ENCODE measurements at places on chromosomes 7 and 10.

GRCh38 chr7:76358481-76359110 is at the start of gene YWHAG:
TSS of gene YWHAG (minus strand) at chr7:76358991. CDS start at chr7:76358808, 183 bp downstream.
- DNase-seq, result peak; percentile 95

DNA sequence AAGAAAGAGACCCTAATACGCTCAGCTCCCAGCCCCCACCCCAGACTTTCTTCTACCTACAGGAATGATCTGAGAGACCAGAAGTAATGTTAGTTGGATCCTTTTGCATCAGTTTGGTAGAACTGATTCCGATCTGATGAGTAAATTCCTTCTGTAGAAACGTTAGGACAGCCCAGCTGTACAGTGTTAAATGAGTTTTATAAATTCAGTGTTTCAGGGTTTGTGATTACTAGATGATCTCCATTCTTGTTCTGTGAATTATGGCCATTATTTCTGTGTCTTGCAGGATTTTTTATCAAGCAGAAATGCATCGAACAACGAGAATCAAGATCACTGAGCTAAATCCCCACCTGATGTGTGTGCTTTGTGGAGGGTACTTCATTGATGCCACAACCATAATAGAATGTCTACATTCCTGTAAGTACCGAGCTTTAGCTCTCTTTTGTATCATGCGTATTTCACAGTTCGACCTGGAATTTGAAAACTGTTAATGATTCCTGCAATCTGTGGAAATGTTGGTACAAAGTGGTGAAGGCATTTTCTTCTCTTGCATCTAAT is 5.3 kb downstream of the BMI1 start:
- no peak for DNase-seq

DNA sequence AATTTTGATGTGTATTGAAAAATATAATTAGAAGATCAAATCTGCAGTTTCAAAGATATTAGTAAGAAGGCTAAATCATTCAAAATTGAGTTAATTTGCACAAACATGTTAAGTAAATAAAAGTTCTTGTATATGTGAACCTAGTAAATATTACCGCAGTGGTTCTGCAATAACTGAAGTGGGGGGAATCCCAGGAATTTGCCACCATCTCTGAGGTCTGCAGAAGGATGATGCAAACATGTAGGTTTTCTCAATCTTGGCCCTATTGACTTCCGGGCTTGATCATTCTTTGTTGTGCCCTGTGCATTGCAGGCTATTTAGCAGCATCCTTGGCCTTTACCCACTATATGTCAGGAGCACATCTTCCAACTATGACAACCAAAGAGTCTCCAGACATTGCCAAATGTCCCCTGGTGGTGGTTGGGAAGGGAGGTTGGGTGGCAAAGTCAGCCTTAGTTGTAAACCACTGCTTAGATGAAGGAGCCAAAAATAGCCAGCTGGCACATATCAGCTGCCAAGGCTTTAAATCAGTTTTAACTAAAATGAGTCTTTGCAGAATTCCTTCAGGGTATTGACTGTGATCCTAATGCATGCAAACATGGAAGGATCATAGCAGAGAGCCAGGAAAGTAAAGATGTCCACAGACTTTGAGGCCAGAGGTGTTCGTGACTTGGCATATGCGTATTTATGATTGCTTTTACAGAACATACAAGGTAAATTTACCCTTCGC is 146.3 kb downstream of the TRIL start:
- DNase-seq, result no peak

GRCh38 chr10:69876286-69876685 is 74.6 kb downstream of the COL13A1 start:
- no peak for DNase-seq

DNA sequence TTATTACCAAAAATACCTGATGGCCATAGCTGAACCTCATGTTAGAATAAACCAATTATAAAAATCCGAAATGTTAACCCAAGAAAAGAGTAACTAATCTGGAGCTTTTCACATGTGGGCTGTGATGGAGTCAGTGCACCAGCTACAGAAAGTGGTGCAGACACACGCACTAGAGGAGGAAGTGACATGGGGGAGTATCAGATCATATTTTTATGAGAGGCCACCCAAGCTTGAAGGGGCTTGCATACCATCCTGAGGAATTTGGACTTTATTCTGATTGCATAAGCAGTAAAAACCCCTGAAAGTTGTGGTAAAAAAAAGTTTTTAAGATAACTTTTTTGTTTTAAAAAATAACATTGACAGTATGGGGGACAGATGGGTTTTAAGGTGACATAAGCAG is 1148.5 kb upstream of the CELF2 start:
- no peak for DNase-seq

DNA sequence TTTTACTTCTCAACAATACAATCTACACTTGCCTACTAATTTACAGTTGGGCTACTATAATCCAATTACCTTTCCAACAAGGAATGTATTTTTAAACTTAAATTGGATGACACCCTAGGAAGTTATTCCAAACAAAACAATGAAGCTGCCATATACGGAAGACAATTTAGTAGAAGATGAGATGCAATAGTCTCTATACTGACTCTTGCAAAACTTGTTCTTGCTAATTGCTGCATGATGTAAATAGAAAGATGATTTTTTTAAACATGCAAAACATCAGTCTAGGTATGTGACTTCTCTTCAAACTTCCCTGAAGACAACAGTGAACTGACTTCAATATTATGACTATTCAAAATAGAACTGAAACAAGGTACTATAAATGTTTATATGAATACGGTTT is 17.6 kb downstream of the NT5C3A start:
- no peak for DNase-seq

GRCh38 chr10:126062131-126063032 is 166.0 kb downstream of the FANK1 start:
- DNase-seq, result peak; percentile 31

DNA sequence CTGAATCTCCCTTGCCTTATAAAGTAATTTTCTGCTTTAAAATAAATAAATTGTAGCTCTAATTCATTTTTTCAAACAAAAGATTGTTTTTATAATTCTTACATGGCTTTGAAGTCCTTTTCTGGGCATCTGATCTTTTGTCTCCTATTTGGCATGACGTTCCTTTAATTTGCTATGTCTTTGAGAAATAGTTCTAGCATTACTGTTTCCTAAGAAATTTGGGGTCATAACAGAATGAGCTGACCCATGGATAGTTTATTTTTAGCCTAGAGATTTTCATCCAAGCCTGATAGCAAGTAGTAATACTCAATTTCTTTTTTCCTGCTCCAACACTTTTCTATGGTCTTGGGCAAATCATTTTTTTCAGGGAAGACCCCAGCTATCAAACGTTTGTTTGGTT is 31.4 kb downstream of the CCDC71L start:
- DNase-seq, result no peak

- DNase-seq, result no peak
These were observed 41.7 kb upstream of the ZMIZ2 start for GRCh38 chr7:44706788-44707557.

DNA sequence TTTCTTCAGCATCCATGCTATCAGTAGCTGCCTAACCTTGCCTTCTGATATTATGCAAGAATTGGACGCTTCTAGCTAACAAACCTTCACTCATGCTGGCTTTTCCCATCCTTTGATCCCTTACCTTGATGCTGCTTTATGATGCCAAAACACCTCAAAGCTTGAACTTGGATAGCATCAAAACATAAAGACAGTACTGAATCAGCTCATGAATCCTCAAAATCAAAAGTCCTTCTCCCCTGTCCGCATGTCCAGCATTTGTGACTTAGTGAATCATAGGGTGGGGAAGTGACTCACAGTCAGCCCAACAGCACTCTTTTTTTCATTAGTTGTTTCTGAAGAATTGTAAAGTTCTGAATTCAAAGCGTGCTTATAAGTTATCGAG is 89.5 kb upstream of the PIK3CG start:
- no peak for DNase-seq

- DNase-seq, result no peak
These were observed 298.1 kb downstream of the TCERG1L start for GRCh38 chr10:131013281-131013912.

GRCh38 chr7:29075606-29076005 is 70.7 kb downstream of the CPVL start:
- no peak for DNase-seq

DNA sequence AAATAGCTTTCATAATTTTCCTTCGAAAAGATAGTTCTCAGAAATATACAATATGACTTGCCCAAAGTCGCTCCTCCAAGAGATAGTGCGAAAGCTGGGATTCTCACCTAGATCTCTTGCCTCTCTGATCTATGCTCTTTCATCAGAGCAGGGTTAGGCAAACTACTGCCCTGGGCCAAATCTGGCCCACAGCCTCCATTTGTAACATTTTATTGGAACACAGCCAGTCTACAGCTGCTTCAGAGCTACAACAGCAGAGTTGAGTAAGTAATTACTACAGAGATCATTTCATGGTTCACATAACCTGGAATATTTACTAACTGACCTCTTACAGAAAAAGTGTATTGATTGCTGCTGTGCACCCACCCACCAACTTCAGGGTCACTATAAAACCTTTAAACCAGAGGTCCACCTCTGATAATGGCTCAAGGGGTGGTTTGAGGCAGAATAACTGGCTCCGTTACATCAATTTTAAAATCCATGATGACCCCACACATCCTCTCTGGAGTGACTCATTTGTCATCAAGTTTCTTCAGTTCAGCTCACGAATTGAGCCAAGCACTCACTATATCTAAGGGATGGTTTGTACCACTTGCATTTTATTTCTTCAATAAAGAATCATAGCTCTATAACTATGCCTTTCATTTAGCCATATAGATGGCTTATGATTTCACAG is 1019.0 kb downstream of the XPNPEP1 start:
- DNase-seq, result no peak

DNA sequence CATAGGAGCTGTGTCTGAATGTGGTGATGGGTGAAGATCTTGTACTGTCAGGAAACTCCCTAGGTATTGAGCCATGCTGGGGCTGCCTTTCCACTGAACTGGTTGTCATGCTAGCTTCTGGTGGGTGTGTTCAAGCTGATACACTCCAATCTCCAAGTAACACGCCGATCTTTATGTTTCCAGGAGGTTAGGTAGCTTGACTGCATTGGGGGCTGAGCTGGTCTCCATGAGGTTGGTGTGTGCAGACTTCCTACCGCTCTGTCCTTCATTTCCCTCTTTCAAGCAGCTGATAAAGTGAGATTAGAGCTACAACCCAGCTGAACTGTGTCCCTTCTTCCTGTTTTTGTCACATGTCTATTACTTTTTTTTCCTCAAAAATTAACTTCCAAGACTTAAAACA is 265.5 kb downstream of the ANKRD30A start:
- DNase-seq, result no peak

- DNase-seq, result no peak
These were observed 35.7 kb upstream of the SH2D4B start for GRCh38 chr10:80501913-80502521.

DNA sequence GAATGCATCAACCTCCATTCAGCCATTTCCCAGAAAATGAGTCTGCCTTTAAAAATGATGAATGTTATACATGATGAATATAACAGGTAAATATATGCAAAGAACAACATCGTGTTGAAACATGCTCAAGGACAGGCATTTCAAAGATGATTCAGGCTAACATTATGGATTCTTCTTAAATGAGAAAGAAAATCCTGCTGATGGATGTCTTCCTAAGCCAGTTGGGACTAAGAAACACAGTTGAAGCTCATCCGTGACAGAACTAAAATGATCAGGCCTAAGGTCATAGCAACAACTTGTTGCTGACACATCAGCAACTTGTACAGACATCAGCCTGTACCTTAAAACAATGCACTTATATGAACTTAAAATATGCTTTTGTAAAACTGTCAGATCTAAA is 267.9 kb downstream of the MAGI2 start:
- no peak for DNase-seq

- peak; percentile 30 for DNase-seq
These were observed 129.9 kb downstream of the KBTBD2 start for GRCh38 chr7:32761451-32762205.

GRCh38 chr7:47508389-47509380 is 73.2 kb downstream of the TNS3 start:
- peak; percentile 12 for DNase-seq

GRCh38 chr10:121662945-121663917 is 65.0 kb upstream of the FGFR2 start:
- peak; percentile 30 for DNase-seq

GRCh38 chr7:151014950-151015349 is 9.3 kb downstream of the ATG9B start:
- DNase-seq, result peak; percentile 53

GRCh38 chr7:47411281-47411869 is 170.5 kb downstream of the TNS3 start:
- DNase-seq, result no peak

GRCh38 chr10:17668435-17669184 is 24.7 kb downstream of the STAM start:
- peak; percentile 82 for DNase-seq

- DNase-seq, result peak; percentile 27
These were observed 82.7 kb downstream of the PAX2 start for GRCh38 chr10:100827819-100828737.

DNA sequence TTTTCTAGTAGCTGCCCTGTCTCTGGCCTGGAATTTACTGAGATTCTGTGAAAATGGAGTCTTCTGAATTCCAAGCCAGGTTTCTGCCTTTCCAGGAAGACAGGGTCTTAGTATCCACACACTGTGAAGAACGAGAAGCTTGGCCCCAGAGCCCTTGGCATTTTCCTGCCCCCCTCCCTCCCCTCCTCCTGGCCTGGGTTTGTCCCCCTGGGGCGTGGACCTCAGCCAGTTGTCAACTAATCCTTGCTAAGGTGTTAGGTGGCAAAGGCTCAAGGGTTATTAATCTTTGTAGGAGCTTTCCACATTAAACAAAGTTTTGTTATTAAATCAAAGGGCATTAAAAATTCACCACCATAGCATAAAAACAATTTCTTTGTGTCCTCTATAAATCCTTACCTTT is 329.5 kb downstream of the RNLS start:
- DNase-seq, result no peak

- DNase-seq, result no peak
These were observed 95.9 kb upstream of the TNRC18 start for GRCh38 chr7:5519515-5519928.

DNA sequence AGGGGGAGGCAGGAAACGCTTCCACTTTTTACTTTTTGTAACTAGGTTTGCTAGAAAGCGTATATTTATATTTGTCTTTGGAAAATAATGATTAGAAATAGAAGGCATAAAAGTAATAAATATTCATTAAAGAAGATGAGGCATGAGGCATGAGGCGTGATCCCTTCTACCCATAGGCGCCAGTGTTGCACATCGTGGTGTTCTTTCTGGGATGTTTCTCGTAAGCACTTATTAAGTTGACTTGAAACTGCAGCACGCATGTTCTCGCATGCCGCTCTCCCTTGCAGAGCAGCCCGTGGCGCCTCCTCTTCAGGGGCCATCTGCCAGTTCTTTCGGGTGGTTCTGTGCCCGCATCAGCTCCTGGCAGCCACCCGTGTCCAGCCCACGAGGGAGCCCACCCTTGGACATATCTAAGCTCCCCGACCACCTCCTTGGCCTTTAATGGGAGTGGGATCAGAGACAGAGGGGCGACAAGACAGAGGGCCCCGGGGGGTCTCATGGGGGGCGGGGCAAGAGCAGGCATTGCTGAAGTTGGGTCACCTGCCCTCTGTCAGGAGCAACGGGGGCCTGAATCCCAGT is 28.5 kb upstream of the CSGALNACT2 start:
- DNase-seq, result no peak

DNA sequence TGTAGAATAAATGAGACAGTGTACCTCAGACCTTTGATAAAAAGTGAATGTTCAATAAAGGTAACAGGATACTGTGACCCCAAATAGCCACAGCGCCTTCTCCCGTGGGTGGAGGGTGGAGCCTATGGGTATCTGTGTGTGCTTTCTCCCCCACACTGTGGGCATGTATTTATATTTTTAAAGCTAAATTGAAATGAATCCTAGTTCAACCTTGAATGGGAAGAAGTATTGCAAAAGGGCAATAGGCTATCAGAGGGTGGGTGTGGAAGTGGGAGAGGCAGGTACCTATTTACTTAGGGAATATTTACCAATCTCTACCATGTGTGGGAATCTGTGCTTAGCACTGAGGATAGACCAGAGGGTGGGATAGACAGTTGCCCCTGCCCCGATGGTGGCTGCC is 68.9 kb downstream of the PFKFB3 start:
- DNase-seq, result no peak
